ENCODE measurements at places on chromosomes 1 and 21.
A peak's percentile ranks its signal among the peaks of the same experiment; 100 is the strongest.

- DNase-seq, result no peak
Observed at GRCh38 chr1:212683357-212683722, 16.3 kb downstream of the BATF3 start.

DNA sequence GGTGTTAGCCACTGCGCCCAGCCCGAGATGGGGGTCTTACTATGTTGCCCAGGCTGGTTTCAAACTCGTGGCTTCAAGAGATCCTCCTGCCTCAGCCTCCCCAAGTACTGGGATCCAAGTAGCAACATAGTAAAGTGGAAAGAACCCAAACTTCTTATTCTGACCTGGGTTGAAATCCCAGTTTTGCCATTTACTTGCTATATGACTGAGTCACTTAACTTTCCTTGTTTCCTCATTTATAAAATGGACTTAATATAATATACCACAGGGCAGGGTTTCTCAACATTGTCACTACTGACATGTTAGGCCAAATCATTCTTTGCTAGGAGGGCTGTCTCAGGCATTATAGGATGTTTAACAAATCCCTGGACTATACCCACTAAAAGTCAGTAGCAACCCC lies 6.7 kb downstream of the PFDN2 start:
- DNase-seq, result no peak

DNA sequence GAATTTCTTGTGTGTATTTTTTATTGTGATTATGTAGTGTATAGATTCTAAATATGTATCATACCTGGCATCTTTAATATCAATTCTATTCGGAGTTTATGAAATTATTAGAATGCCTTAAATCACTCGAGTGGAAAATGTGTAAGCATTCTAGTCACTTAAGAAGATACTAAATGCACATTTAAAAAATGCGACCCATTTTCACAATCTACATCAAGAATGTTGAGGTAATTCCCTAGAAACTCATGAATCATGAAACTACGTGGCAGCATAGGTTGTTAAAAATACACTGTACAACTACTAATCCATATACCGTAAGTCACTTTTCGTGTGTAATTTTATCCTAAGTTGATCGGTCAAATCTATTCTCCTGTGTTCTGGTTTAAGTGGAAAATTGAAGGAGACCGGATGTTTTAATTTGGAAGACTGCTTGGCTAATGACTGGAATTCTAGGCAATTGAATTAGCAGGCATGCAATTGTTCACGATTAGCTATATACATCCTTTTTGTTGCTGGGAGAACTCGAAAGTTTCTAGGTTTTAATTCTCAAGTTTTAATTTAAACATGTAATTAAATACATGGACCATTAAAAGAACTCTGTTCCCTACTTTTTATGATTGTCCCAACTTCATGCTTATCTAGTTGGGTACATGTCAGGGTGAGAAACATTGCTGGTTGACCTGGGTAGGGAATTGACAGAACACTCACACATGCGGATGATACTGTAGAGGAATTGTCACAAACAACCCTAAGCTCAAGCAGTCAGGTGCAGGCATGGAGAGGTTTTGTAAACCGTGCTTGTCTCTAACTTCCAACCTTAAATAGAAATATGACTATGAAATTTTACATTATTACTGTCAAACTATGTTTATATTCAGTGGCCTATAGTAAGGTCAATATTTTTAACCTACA lies 6.6 kb downstream of the ZBTB18 start:
- DNase-seq, result no peak

DNA sequence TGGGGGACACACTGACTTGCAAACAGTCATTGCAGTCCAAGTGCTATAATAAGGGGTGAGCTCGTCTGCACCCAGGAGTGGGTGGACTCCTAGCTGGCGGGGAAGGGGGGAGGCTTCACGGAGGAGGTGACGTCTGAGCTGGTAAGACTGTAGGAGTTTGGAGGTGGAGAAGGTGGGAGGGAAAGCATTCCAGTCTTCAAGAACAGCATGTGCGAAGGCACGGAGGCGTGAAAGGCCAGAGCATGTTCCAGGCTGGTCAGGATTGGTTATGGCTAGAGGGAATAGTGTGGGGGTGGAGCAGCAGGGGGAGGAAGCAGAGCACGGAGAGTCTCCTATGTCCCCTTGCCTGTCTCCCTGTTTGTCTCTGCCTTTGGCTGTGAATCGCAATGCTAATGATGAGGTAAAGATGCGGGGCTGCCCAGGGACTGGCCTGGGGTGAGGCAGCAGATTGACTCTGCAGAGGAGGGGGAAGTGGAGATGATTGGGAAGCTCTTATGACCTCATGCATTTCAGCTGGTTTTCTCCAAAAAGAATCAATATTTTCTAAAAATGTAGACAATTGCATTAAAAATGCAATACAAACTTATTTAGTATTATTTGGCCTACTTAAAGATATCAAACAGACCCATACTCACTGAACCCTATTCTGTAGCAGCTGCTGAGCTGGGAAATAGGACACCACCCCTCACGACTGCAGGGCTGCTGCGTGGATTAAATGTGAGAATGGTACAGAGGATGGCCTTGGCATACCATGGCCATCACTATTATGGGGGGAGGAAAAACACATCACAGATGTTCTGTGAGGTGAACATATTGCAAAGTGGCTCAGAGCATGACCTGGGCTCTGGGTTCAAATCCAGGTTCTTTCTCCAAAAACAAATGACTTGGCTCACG lies 2.6 kb upstream of the ZNF436 start:
- no peak for DNase-seq

DNA sequence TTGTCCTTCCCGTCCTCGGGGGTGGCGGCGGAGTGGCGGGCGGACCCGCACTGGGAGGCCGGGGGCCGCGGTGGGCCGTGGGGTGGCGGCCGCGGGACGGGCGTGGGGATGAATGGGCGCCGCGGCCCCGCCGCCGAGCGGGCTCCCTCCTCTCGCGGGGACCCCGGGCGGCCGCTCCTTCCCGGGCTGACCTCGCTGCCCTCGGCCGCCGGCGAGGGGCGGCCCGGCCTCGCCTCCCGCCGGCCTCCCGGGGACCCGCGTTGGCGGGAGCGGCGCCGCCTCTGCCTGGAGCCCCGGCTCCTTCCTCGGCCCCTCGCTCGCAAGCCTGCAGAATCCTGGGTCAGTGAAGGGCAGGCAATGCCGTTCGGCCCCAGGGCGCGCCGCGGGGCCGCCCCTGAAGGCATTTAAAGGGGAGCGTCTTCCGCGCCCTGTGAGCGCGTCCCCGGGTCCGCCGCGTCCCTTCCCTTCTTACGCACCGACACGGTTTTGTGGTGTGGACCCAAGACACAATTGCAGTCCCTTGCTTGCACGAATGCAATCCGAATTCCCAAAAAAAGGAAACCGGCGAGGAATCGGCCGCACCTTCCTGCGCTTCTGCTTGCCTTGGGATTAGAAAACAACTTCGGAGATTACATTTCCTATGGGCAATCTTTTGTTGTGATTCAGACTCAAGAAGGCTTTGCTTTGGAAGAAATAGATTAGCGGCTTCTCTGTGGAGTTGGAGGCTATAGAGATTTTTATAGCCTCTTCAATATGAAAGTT lies 776 bp downstream of the ITSN1 start:
- DNase-seq, result peak; percentile 41

DNA sequence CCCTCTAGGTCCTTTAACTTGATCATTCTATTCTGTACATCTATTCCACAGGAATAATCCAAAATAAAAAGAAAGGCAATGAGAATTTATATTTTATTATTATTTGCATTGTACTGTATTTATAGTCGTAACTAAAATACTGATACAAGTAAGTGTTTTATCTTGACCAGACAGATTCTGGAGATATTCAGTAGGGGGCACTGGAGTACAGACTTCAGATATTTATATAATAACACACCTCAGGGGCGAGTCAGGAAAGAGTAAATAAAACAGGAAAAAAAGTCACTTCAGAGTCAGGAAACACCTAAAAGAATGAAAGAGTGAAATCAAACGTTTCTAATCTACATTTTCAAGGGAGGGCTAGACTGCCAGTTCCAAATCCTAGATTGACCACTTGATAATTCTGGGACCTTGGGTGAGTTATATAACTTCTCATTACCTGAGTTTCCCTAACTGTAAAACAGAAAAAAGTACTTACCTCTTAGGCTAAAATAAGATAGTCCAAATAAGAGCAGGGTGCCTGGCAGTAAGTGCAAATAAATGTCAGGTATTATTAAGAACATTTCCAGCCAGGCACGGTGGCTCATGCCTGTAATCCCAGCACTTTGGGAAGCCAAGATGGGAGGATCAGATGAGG lies 31.1 kb upstream of the MTF1 start:
- peak; percentile 48 for DNase-seq

GRCh38 chr1:17397910-17398695 lies 26.1 kb downstream of the PADI6 start:
- no peak for DNase-seq

- DNase-seq, result no peak
Observed at GRCh38 chr1:196598942-196599748, 9.1 kb downstream of the KCNT2 start.

DNA sequence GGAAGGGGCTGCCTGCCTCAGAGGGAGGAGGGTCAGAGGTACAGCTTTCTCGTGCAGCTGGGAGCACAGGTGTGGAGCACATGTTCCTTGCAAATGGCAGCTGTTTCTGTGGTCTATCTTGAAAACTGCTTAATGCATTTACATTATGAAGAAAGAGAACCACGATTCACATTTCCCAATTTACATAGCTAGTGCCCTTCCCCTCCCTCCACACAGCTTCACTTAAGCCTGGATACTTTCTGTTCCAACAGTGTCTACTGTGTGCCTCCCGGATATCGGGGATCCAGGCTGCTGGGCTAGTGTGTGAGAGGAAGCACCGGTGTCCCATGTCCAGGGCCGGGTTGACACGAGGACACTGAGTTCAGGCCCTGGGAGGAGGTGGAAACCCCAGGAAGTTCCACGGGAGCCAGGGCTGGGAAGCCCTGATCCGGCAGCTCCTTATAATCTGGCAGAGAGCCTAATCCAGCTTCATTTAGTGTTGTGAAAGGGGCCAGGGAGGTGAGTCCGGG lies 31.6 kb downstream of the TMCC2 start:
- peak; percentile 28 for DNase-seq

DNA sequence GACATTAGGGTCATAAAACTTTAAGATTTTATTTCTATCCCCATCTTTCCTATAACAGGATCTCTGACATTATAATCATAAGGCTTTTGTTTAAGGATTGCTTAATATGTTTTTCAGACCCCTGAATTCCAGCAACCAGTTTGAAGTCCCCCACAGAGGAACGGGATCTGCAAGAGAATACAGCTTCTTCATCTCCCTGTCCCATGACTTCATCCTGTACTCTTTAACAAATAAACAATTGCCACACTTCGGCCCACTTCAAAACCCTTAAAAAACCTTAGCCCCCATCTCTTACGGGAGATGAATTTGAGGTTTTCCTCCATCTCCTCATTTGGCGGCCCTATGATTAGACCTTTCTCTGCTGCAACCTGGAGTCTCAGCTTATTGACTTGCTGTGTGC lies 35.8 kb downstream of the TESK2 start:
- DNase-seq, result no peak

GRCh38 chr1:109040989-109041620 lies 797 bp downstream of the WDR47 start:
- peak; percentile 28 for DNase-seq

GRCh38 chr1:92749024-92749634 lies 35.8 kb downstream of the EVI5 start:
- DNase-seq, result peak; percentile 72

- no peak for DNase-seq
Observed at GRCh38 chr1:54479841-54480524, 68.0 kb upstream of the ACOT11 start.

DNA sequence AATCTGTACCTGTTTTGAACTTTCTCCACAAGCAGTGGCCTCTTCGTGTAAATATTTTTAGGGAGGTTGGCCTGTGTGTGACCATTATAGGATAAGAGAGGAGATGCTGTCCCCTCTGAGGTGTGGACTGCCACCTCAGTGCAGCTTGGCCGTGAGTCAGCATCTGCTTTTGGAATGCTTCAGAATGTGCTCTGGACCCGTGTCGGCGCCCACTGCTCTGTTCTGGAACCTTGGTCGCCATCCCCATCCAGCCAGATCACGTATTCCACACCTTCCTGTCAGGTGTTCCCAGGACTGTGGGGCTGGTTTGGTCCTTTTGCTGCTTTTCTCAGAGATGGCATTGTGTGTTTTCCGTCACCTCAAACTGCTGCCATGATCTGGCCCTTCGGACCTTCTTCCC lies 5.5 kb downstream of the UCK2 start:
- DNase-seq, result no peak

DNA sequence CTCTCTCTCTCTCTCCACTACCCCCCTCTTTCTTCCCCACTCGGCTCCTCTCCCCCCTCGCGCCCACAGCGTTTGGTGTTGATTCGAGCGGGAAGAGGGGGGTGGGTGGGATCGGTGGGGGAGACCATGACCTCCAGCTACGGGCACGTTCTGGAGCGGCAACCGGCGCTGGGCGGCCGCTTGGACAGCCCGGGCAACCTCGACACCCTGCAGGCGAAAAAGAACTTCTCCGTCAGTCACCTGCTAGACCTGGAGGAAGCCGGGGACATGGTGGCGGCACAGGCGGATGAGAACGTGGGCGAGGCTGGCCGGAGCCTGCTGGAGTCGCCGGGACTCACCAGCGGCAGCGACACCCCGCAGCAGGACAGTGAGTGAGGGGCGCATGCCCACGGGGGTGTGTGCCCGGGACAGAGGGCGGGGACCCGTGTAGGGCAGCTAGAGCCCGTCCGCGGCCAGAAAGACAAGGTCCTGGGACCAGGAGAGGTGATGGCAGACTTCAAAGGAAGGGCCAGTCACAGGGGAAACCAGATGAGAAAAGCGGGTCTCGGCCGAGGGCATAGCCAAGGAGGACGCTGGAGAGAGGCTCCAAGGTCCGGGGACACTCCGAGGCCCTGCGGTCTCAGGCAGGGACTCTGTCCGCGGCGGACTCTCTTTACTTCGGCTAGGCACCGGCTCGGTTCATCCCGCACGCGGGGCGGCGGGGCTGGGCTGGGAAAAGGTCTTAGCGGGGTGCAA lies at the start of gene PRRX1:
Gene PRRX1 (plus strand): TSS at position 39 of the 735 bp plus-strand sequence. CDS start 88 bp downstream, at position 127.
- peak; percentile 43 for DNase-seq

DNA sequence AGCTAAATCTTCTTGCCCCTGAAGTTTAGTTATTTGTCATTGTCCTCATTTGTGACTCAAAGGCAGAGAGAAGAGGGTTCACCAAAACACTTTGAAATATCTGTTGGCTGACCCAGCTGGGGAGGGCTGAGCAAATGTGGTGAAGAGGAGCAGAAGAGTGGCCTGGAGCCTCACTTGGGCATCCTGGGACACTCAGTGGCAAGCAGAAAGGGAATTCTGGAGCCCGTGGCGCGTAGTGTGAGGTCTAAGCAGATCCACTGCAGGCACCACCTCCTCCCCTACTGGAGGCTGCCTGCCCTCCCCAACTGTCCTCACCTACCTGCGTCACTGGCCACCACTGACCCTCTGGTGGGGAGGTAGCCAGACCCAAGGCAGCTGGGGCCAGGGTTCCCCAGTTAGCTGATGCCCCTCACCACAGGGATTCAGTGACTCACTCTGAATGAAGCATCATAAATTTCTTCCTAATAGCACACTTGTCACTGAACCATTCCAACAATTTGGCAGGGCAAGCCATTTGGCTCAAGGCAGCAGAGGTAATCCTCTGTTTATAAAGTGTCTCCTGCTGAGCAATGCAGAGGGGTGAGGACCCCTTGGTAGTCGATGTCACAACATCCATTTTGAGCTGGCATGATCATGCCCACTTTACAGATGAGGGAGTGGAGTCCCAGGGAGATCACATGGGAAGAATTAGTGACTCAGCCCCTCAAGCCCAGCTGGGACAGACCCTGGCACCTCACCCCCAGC lies 80.3 kb downstream of the NENF start:
- DNase-seq, result peak; percentile 18

- DNase-seq, result peak; percentile 33
Observed at GRCh38 chr1:77378723-77379535, 97.1 kb downstream of the AK5 start.
